ENCODE measurements at places on chromosomes 6 and 20.
A peak's percentile ranks its signal among the peaks of the same experiment; 100 is the strongest.

GRCh38 chr6:141963543-141964295, 169.0 kb upstream of the GJE1 start:
- no peak for DNase-seq

- DNase-seq, result no peak
Measured at GRCh38 chr20:14609328-14610221, 272.2 kb upstream of the FLRT3 start.

- no peak for DNase-seq
Measured at GRCh38 chr6:117351521-117351920, 74.2 kb downstream of the ROS1 start.

GRCh38 chr6:168695701-168696100, 254.7 kb downstream of the SMOC2 start:
- DNase-seq, result no peak

GRCh38 chr6:28383235-28384142, 16.1 kb downstream of the ZSCAN12 start:
- DNase-seq, result no peak

DNA sequence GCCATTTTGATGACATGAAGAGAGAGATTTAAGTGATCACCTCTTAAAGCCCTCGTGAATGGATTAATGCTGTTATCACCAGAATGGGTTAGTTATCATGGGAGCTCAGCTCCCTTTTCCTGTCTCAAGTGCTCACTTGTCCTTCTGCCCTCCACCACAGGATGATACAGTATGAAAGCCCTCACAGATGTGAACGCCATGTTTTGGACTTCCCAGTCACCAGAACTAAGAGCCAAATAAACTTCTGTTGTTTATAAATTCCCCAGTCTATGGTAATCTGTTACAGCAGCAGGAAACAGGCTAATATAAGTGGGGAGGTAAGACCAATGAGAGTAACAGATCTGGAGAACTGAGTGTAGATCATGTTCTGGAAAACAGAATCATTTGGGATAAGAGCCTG, 493.2 kb downstream of the CDKAL1 start:
- no peak for DNase-seq

DNA sequence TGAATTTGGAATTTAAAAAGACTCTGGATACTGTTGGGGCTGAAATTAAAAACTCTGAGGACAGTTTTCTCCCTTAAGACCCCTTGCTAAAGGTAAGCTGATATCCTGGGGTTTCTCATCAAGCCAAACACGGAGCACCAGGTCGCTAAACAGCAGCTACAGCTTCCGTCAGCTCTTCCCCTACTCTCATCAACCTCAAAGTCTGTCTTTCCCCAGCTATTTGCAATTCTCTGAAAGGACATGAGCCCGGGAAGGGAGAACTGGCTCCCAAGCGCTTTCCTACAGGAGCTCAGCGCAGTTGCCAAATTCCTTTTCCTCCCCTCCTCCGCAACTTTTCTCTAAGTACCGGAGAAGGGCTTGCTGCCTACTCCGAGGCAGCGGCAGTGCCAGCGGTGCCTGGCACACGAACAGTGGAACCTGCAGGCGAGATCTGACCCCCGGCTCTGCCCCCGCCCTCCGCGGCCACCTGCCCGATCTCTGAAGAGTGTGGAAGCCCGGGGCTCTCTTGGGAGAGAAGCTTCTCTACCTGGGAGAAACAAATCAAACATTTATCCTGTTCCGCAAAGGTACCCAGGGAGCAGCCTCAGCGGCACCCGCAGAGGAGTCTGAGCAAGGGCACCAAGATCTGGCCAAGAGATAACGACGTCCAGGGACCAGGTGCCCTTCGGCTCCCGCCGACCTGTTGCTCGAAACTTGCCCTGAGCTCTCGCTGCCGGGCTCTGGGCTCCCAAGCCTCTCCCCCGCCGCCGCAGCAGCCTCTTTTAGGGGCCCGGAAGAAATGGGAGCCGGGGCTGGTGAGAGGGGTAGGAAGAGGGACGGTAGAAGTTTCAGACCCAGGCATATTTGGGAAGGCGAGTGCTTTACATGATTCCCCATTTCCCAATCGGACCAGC, 2.2 kb downstream of the CBLN4 start:
- DNase-seq, result no peak

GRCh38 chr20:51454250-51454865, 88.2 kb downstream of the NFATC2 start:
- no peak for DNase-seq

DNA sequence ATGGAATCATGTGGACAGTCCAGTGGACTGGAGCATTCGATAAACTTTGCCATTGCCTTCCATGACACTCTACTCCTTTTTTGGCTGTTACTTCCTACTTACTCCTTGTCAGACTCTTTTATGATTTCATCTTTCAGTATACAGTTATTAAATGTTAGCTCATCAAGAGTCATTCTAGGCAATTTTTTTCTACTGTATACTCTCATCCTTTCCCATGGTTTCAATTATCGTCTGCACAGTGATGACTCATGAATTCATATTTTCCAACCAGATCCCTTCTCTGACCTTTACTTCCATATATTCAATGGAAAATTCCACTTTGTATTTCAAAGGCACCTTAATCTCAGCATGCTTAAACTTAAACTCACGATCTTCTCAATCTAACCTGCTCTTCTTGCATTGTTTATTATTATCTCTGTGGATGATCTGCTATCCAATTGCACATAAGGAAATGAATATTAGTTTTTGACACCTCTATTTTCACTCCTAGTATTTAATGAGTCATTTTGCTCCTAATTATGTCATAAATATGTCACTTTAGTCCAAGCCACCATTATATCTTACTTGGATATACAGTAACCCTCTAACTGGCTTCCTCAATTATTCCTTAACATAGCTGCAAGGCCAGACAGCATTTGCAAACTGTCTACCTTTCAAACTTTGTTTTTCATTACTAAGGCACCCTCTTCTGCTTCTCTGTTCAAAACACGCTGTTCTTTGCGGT, 427.5 kb downstream of the PHF3 start:
- no peak for DNase-seq

- no peak for DNase-seq
Measured at GRCh38 chr6:1326535-1327121, 14.7 kb downstream of the FOXQ1 start.

DNA sequence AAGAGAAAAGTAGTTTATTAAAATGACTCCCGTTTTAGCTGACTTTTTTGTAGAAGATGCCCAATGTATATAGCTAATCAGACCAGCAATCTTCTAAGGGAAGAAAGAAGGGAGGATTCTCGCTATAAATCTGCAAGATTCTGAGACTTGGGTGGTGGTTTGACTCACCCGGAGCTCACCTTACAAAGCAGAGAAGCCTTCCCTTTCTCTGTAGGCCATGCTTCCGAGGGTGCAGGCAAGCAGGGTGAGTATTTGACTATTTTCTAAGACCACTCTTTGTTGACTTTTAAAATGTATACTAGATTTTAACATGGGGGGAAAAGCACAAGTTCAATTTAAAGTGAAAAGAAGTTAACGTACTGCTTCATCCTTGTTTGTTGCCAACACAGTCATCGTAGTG, 2.7 kb downstream of the OLIG3 start:
- DNase-seq, result no peak

GRCh38 chr6:148650941-148651505, 95.8 kb upstream of the UST start:
- DNase-seq, result no peak

- DNase-seq, result no peak
Measured at GRCh38 chr6:35214869-35215664, 1.3 kb downstream of the SCUBE3 start.

GRCh38 chr20:18740726-18741125, 72.9 kb upstream of the SCP2D1 start:
- no peak for DNase-seq

DNA sequence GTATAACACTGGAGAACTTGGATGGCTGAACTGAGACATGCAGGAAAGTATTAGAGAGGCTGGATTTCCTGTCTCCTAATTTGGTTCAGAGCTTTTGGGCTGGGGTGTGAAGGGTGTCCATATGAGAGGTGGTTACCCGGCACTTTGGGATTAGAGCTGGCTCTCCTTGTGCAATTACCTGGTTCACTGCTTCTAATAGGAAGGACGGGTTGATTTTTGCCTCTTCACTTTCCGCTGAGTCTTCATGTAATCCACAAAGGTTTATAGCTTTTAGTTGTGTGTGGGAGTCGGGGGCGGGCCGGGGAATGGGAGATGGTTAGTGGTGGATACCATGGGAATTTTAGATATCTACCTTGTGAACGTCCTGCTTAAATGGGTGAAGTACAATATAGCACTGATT, 151.5 kb downstream of the BTBD3 start:
- DNase-seq, result no peak

GRCh38 chr6:158170656-158171081, 2.5 kb downstream of the GTF2H5 start:
- peak; percentile 14 for DNase-seq

DNA sequence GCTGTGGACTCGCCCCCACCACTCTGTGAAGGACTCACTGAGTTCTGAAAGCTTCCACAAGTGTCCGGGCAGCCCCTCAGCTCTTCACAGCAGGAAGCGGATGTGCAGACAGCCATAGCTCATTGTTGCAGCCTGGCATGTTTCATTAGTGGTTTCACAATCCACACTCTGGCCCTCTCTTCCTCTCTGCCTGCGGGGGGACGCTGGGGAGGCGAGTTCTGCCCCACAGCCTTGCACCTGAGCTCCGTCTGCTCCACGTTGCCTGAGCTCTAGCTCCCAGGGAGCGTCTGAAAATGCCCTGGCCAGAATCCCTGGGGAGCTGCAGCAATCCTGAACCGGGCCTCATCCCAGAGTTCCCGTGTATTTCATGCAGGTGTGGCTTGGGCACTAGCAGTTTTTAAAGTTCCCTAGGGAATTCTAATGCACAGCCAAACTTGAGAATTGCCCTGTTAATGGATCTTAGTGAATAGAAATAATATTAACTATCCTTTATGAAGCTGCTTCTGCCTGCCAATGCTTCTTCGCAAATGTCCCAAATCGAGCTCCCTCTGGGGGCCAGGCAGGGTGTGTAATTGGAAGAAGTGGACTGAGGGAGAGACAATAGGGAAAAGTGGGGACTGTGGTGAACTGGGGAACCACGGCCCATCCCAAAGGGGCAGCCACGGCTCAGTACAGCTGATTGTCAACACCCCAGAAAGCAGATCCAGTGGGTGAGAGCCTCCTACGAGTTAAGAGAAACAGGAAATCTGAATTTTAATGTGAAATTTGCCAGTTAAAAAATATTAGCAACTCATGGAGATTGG, 51.5 kb downstream of the CTCFL start:
- peak; percentile 61 for DNase-seq

DNA sequence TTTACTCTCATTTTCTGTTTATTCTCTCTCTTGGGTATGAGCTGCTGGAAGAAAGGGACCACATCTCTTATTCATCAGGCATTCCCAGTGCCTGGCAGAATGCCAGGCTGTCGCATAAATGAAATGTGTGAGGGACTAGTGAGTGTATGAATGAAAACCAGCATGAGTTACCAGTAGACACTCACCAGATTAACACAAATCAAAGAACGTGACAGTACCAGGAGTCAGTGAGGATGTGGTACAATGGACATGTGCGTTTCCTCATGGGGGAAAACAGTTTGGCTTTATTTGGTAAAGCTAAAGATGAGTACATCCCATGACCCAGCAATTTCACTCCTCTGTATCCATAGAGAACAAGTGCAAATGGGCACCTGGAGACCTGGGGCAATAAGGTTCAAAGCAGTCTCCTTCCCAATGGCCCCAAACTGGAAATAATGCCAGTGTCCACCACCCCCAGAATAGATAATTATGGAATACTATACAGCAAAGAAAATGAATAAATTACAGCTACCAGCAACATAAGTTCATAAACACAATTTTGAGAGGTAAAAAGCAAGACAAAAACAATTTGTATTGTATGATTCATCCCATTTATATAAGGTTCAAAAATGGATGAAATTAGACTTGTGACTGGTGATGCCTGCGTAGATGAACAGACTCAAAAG, 93.3 kb downstream of the CDH22 start:
- DNase-seq, result no peak

DNA sequence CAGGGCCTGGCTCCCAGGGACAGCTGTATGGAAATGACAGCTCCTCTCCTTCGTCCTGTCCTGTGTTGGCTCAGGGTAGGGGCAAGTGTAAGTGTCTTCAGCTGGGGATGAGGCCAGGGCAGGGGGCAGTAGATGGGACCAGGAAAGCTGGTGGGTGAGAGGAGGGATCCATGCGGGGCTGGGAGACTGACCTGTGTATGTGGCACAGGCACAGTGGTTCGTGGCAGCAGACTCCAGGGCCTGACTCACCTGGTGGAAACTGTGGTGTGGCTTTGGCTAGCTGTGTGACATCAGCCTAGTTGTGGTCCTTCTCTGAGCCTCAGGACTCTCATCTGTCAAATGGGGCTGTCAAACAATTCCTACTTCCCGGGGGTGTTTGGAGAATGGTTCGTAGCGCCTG, 13.7 kb upstream of the SCRT2 start:
- no peak for DNase-seq

DNA sequence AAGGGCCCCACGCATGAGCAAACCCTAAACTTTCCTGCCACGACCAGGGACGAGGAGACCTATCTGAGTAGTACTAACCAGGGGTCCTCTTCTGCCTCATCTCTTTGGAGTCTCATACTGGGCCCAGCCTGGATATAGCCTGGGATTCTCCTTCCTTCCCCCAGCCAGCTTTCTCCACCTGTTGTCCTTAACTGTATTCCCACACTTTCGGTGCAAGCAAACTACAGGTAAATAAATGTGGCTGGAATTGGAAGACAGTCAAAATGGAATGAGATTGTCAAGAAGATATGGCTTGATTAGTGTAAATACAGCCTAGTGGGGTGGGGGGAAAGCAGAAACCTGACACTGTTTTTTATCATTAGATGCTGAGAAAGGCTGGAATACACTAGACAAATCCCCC, 23.5 kb upstream of the LY86 start:
- no peak for DNase-seq

DNA sequence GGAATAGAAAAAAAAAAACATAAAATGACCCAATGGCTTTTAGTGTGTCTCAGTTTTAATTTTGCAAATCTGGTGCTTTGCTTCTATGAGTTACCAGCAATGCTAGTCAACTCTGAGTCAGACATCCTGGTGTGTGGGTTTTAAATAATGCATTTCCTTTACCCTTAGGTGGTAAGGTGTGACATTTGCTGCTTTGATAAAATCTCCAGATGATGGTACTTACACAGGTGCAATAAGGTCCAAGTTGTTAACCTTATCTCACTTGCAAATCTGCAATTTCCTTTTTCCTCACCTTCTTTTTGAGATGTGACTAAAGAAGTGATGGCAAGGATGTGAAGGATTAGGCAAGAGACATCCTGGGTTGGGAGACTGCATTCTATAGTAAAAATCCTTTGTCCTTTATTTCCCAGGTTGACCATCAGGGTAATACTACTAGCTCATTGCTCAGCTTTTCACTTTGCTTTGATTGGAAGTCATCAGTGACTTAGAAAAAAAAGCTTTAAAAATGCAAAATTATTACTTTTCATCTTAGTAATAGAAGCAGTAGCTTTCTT, 818.5 kb upstream of the FLRT3 start:
- DNase-seq, result no peak

GRCh38 chr6:3764516-3765335, 13.2 kb upstream of the PXDC1 start:
- no peak for DNase-seq

All from SJCRH30 (cell line).